Hair follicle dermal papilla cell (primary cell): ENCODE measurements at places on chromosomes 2 and 18. TPM values are rescaled to one million over a fixed set of nuclear protein-coding genes. Genes with fewer than 3 reads are reported as not detected.

The CRYGC gene
- total RNA-seq: not detected in 2 replicates

The LTBP1 gene
- total RNA-seq: 334 and 576 TPM in 2 replicates

The STPG4 gene
- 0.49 TPM in 2 replicates for total RNA-seq

The METAP1D gene
- 8.3 and 13.1 TPM in 2 replicates for total RNA-seq

The MYL1 gene
- total RNA-seq: not detected in 2 replicates

The CXCR2 gene
- total RNA-seq: not detected in 2 replicates

The GTF2A1L gene
- total RNA-seq: 1.2 and 1.3 TPM in 2 replicates

The SLC9A4 gene
- total RNA-seq: under 0.01 TPM in 1 of 2 replicates, not detected in the other

The ADAM23 gene
- total RNA-seq: 0.12 and 0.97 TPM in 2 replicates

The PLB1 gene
- 1.8 and 2.6 TPM in 2 replicates for total RNA-seq

The PLEK gene
- not detected in 2 replicates for total RNA-seq

The PLGLB1 gene
- 1.8 TPM in 1 of 2 replicates, not detected in the other for total RNA-seq
